ENCODE measurements at places on chromosomes 13 and 19.

GRCh38 chr13:79393564-79394249 lies 12.3 kb downstream of the RBM26 start:
- peak; percentile 38 for DNase-seq

- DNase-seq = no peak
Measured at GRCh38 chr13:58085819-58086218, 454.3 kb downstream of the PCDH17 start.

GRCh38 chr19:50567052-50567841 lies 988 bp downstream of the LRRC4B start:
- no peak for DNase-seq

- no peak for DNase-seq
Measured at GRCh38 chr13:60572003-60572798, 175.2 kb downstream of the TDRD3 start.

DNA sequence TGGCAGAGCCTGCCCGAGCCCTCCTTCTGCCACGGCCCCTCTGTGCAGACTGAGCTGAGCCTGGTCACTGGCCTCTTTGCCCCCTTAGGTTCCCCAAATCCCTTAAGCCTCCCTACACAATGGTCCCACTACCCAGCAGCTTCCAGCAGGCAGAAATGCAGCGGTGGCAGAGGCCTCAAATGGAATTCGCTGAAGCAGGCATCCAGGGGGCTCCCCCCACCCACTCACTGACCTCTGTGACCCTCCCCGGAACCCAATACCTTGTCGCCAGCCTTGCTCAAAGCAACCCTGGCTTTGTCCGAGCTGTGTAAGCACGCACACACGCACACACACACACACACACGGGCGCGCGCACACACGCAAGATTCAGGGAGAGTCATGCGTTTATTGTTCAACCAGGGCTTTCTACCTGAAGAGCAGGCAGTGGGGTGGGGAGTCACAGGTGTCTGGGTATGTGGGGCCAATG lies at the start of gene LIM2:
LIM2 (minus strand) TSS at position 51 of the 466 bp plus-strand sequence. CDS start 531 bp downstream, outside the sequence.
- DNase-seq = no peak

- DNase-seq = no peak
Measured at GRCh38 chr19:29497241-29497640, 28.6 kb upstream of the VSTM2B start.

- no peak for DNase-seq
Measured at GRCh38 chr19:16144216-16144581, 714 bp downstream of the HSH2D start.

GRCh38 chr19:48623556-48624066 lies 4.3 kb downstream of the SPHK2 start:
- no peak for DNase-seq

DNA sequence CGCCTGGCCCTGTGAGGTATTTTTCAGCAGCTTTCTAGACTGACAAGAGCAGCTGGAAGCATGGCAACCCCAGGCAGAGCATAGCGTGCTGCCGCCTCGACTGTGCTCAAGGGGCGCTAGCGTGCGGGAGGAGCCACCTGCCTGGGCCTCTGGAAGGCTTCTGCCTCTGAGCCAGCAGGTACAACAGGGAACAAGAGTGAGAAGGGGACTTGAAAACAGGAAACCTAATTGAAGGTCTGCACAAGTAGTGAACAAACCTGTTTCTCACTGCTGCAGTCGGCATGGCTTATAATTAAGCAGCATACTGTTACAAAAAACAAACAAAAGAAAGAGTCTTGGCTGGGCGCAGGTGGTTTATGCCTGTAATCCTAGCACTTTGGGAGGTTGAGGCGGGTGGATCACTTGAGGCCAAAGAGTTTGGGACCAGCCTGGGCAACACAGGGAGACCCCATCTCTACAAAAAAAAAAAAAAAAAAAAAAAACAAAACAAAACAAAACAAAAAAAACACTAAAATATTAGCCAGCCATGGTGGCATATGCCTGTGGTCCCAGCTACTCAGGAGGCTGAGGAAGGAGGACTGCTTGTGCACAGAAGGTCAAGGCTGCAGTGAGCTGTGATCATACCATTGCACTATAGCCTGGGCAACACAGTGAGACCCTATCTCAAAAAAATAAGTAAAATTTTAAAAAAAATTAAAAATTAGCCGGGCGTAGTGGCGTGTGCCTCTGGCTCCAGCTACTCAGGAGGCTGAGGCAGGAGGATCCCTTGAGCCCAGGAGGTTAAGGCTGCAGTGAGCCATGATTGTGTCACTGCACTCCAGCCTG lies 12.6 kb upstream of the GARRE1 start:
- no peak for DNase-seq

DNA sequence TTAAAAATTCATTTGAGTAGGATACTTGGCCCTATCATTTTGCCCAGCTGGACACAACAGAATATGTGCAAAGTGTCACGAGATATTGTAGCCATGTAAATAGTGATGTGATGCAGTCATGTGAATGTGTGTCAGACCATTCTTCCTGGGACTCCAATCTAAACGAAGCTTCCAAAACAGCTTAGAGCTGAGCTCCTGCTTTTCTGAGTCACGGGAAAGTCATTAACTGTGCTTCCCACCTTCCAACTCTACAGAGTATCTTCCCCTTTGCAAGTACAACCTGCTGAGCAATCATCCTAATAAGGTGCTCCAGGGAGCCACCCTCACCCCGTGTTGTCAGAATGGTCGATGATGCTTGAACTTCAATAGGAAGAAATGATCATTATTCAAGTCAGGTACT lies 294.7 kb downstream of the MYO16 start:
- no peak for DNase-seq
